ENCODE measurements at places on chromosomes 7 and 10.

- no peak for DNase-seq
Observed at GRCh38 chr10:844552-844951, 87.0 kb downstream of the LARP4B start.

- peak; percentile 36 for DNase-seq
Observed at GRCh38 chr10:74738985-74739567, 87.3 kb upstream of the KAT6B start.

DNA sequence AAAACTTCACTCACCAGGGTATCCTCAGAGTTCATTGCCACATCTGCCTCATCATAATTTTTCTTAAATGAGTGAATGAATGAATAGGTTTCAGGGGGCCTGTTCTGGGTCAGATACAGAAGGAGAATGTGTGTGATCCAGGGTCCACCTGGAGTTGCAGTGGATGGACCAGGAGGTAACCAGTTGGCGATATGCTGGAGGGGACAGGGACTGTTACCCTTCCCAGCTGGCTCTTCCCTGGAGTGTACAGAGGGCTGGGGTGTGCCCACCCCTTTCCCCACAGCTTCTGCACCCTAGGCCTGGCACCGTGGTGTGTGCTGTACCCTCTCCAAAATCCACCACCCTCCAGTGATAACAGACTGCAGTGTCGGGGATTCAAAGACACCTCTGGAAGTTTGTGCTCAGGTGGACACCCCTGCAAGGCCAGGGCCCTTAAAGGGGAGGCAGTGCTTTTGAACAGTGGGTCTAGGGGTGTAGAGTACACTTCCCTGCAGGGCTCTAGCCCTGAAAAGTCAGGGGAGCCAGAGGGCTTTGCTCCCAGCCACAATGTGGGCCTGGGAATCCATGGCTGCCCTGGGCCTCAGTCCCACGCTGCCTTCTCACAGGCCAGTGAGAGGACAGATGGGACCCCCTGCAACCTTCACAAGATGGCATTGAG lies 134.4 kb upstream of the UNC5B start:
- DNase-seq = no peak

DNA sequence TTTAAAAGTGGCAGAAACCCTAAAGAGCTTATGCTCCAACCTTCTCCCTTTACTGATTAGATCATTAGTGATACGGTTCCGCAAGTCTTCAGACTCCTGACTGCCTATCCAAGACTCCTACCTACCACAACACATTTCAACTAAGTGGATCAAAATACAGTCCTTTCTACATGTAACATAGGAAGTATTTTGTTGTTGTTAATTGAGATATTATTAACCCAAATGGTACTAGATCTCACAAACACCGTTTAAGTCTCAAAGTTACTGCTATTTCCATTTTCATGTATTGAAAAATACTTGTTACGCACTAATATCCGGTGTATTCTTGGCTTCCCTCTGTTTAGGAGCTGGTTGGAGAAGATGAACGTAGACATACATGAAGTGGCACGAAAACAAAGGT lies 1.1 kb downstream of the FAM237B start:
- DNase-seq = no peak

DNA sequence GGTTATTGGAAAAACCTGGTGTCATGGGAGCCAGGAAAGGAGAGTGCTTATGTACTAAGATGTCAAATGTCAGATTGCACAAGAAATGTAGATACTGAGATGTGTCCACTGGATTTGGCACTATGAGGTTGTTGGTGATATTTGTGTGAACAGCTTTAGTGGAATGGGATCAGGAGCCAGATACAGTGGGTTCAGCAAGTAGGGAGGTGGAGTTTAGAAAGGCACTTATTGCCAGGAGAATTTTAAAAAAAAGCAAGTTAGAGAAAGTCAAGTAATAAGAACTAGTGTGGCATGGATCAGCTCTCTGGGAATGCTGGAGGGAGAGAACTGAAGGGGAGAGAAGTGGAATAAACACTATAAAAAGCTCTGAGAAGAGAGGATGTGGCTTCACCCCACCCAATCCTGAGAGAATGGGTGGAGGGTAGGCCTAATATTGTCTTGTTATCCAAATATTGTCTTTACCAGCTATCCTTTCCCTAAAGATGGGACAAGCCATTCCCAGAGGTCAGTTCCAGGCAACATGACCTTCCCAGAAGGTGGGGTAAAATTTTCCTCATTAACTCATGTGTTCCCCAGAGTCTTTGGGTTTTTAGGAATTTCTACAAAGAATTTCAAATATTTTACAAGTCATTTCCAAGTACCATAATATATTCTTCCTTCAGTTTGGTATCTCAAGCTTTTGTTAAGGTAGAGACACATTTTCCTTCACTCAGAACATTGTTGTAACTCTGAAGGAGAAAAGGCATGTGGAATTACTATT lies 42.3 kb downstream of the ENTPD1 start:
- DNase-seq = no peak

DNA sequence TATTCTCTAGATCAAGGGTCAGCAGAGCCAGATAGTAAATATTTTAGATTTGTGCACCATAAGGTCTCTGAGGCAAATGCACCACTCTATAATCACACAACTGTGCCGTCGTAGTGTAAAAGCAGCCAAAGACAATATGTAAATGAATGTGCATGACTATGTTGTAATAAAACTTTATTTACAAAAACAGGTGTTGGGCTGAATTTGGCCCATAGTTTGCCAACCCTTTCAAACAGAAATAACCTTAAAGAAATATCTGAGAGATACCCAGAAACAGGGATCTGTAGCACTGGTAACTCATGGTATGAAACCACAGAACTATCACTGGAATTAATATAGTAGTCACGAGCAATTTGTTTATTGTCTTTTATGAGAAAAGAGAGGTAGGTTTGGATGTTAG lies 86.0 kb downstream of the ARID5B start:
- no peak for DNase-seq

- no peak for DNase-seq
Observed at GRCh38 chr7:31074120-31074383, 21.9 kb downstream of the ADCYAP1R1 start.

DNA sequence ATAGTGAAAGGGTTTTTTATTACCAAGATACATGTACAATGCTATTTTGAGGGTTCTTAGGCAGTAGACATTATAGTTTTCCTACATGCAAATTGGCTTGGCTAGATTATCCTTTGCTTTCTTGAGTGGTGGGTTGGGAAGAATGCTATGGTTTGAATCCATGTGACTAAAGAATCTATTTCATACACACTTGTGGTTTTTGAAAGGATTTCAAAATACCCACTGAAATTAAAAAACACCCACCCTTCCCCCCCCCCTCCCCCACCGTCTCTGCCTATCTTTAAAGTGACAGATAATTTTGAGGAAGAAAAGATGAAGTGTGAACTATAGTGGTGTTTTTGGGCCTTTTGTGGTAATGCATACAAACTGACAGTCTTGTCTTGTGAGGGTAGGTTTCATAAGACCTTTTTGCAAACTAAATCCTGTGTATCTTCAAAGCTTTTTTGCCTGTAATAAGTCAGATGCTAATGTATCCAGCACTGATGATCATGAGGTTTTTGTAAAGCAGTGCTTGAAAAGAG lies 90.9 kb downstream of the TPST1 start:
- no peak for DNase-seq

DNA sequence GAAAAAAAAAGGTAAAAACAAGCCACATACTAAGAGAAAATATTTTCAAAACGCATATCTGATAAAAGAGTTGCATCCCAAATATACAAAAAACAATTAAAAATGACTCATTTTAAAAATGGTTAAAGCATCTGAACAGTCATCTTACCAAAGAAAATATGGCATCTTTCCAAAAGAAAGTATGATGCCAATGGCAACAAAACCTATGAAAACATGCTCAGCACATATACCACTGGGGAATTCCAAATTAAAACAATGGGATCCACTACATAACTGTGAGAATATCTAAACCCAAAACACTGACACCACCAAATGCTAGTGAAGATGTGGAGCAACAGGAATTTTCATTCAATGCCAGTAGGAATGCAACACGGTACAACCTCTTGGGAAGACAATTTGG lies 39.3 kb downstream of the VSTM2A start:
- DNase-seq = no peak

GRCh38 chr10:1545524-1545923 lies 191.8 kb downstream of the ADARB2 start:
- DNase-seq = no peak

GRCh38 chr7:85286446-85286845 lies 99.6 kb upstream of the SEMA3D start:
- DNase-seq = no peak

DNA sequence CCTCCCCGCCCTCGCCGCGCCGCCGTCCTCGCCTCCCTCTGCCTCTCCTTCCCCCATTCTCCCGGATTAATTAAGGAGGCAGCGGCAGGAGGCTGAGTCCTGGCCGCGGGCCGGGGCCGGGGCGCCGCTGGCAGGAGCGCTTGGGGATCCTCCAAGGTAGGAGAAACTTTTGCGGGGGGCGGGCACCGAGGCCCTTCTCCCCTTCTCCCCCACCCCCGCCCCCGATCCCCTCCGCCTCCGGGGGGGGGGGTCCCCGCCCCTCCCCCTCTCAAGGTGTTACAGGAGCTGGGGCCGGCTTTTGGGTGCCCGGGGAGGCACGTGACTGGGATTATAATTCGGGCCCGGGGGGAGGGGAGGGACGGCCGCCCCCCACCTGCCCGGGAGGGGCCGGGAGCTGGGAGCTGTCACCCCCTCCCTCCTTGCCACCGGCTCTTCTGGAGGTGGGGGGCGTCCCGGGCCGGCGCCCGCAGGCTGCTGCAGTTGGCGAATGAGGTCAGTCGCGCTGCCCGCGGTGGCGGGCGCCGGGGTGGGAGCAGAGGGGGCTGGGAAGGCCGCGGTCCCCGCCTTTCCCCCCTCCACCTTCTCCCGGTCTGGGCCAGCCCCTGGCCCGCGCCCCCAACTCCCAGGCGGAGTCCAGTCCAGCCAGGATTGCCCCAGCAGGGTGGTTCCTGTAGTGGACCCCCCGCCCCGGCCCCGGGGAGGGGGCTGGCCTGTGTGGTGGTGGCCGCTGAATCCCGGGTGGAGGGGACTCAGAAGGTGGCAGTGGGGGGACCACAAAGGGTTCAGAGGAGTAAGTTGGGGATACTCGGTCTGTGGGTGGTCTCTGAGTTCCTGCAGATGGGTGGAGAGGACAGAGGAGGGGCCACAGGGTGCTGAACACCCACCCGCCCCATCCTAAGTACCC lies 567 bp downstream of the GTF2IRD1 start:
- peak; percentile 34 for DNase-seq

- DNase-seq = no peak
Observed at GRCh38 chr7:35420656-35421055, 166.8 kb upstream of the TBX20 start.
